ELR (cell line): ENCODE measurements at places on chromosomes 6 and 20.

DNA sequence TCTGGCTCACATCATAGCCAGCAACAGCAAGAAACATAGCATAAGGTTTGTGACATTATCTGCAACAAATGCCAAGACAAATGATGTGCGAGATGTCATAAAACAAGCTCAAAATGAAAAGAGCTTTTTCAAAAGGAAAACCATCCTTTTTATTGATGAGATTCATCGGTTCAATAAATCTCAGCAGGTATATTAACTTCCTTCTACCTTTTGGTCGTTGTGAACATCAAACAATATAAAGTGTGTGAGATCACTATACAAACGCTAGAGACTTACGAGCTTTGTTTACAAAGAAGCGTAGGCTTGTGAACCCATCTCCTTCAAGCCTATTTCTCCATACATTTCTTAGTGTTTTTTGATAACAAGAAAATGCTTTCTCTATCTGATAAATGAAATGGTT lies 3.5 kb downstream of the WRNIP1 start:
- DNase-seq = no peak

- DNase-seq = no peak
Observed at GRCh38 chr20:32333988-32334885, 23.9 kb upstream of the ASXL1 start.

- DNase-seq = no peak
Observed at GRCh38 chr20:47349365-47350180, 6.9 kb downstream of the ZMYND8 start.

- DNase-seq = peak; percentile 42
Observed at GRCh38 chr20:8535403-8536261, 403.6 kb downstream of the PLCB1 start.

- DNase-seq = no peak
Observed at GRCh38 chr6:45854149-45854742, 161.4 kb downstream of the CLIC5 start.

GRCh38 chr6:30480536-30481156 lies 8.7 kb upstream of the HLA-E start:
- peak; percentile 30 for DNase-seq

DNA sequence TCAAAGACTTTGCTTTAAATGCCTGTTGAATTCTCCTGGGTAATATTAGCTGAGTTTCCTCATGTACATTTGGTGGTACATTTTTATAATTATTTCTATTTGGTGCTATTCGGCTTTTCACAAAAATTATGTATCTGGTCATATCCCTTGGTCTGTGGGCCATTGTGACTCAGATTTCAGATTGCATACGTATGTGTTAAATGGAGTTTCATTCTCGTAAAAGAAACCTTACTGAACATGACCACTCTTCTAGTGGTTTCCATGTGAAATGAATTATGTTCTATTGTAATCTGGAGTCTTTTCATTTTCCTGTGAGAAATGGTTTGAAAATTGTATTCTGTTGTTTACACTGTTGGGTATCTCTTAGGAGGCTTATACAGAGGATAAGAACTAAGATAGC lies 386.2 kb upstream of the FLRT3 start:
- no peak for DNase-seq

DNA sequence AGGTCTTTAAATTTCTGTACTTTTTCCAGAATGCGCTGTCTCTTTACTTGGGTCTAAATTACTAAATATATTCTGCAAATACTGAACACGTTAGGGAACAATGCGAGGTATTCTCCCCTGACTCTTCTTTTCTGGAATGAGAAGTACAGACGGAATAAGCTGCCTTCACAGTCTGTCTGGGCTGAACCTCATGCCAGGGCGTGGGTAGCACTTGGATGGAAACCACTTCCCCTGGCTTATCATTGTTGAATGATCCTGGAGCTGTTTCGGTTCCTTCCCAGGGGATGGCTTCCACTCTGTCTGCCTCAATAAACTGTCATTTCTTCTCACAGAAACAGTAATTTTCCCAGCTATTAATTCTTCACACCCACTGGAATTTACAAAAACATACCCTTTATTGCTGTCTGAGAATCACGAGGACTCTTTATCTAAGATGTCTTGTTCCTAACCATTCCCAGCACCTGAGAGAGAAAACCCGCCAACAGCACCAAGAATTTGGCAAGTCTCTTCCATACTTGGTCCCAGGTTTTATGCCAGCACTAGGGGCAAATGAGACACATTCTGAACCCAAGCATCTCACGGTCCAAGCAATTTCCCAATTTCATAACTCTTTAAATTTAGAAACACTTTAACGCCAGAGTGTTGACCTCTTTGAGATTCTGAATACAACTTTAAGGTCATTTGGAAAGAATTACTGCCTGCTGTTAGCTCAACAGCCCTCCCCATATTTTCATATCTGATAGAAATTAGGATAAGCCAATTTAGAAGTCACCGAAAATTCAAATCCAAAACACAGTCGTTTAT lies 43.2 kb upstream of the ADGRF5 start:
- DNase-seq = no peak

GRCh38 chr6:88619951-88620350 lies 343.5 kb downstream of the RNGTT start:
- DNase-seq = no peak

- DNase-seq = peak; percentile 83
Observed at GRCh38 chr6:32882879-32883250, 28.9 kb downstream of the PSMB9 start.

- DNase-seq = no peak
Observed at GRCh38 chr6:33193619-33194018, 1.4 kb upstream of the COL11A2 start.

DNA sequence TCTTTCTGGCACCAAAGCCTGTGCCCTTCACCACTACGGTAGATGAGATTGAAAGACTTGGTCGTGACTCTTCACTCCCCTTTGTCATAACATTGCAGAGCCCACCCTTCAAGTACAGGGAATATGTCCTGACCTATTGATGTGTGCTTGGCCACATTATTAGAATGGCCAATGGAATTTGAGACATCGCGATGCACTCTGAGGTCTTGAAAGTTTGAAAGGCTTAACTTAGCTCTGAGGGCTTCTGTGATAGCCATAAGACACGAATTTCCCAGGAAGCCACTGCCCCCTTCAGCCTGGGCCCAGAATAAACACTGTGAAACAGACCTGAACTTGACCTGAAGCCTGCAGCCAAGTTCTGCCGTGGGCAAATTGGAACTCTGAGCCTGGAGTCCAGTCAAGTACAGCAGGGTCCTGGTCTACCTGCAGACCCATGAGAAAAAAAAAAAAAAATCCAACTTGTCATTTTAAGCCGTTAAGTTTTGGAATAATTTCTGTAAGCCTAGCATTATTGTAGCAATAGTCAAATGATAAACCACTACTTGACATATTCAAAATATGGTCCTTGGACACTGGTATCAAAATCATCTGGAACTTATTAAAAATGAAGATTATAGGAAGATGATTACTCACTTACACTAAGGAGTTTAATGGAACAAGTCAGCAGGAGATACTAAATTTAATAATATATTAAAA lies 36.9 kb upstream of the TRAF3IP2 start:
- peak; percentile 77 for DNase-seq

DNA sequence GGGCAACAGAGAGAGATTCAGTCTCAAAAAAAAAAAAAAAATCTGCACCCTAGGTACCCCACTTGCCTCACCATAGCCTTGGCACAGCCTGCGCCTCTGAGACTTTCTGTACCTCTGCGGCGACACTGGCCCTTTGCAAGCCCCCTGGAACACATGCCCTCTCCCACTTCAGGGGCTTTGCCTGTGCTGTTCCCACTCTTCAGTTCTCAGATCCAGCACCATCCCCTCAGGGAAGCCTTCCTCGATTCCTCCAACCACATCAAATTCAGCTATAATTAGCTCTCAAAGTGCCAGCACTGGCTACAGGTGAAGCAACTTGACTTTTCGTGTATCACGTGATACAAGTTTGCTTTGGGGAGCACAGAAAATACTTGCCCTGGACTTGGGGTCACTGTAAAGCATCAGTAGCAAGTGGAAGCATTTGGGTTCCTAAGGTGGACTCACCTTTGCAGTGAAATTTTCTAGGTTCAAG lies 2.1 kb upstream of the UBE2V1 start:
- no peak for DNase-seq

DNA sequence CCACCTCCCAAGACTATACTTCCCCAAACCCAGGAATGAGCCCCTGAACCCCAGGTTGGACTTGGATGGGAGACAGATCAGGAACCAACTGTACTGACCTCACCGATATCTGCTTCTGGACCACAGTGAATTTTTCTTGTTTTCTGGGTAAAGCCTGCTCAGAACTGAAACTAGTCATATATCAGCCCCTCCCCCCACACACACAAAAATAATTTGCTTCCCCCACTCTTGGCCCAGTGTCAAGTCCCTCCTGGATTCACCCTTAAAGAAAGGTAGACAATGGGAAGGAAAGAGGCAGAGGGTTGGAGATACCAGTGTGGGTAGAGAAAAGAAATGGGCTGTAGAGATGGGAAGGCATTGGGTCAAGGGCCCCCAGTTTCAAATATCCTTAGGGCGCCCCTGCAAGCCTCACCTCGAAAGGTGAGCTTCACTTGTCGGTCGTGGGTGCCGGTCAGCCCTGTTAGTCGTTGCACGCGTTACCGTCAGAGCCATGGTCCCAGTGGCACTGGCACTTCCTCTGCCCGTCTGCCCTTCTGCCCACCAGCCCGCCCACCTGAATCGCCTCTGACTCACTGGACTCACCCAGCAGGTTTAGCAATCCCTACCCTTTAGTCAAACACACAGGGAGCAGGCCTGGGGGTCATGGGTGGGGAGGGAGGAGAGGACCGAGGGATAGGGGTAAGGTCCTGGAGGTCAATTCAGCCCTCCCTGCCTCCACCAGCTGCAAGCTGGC lies 8.5 kb upstream of the SPAG4 start:
- DNase-seq = peak; percentile 28
